ENCODE measurements at places on chromosomes 6 and 20. TPM values are rescaled to one million over a fixed set of nuclear protein-coding genes. Genes with fewer than 3 reads are reported as not detected.
A peak's percentile ranks its signal among the peaks of the same experiment; 100 is the strongest.

DNA sequence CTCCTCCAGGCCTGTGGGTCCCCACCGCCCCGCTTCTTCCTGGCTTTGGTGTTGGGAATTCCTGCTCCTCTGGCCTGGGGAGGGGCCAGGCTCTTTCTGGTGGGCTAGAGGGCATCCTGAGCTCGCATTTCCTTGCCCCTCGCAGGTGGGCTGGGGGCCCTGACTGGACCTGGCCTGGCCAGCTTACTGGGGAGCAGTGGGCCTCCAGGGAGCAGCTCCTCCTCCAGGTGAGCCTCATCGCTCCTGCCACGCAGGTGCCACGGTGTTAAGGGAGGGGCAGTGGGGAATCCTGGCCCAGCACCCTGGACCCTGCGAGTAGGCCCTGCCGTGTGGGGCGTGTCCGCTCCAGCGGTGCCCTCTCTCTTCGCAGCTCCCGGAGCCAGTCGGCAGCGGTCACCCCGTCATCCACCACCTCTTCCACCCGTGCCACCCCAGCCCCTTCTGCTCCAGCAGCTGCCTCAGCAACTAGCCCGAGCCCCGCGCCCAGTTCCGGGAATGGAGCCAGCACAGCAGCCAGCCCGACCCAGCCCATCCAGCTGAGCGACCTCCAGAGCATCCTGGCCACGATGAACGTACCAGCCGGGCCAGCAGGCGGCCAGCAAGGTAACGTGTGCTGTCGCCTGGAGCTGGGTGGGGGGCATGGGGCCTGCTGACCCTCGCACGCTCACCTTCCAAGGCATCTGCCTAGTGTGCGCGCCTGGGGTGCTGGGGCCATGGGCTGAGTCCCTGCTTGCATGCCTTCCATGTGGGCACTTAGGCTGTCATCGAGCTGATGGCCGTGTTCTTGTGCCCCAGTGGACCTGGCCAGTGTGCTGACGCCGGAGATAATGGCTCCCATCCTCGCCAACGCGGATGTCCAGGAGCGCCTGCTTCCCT lies 4.7 kb downstream of the ADRM1 start:
- no peak for DNase-seq

GRCh38 chr20:5570452-5570851 lies 179.7 kb upstream of the SHLD1 start:
- no peak for DNase-seq

- DNase-seq, result no peak
These were observed 112.9 kb downstream of the FOXO3 start for GRCh38 chr6:108673602-108674001.

GRCh38 chr6:135606392-135606791 lies 108.9 kb upstream of the AHI1 start:
- no peak for DNase-seq

DNA sequence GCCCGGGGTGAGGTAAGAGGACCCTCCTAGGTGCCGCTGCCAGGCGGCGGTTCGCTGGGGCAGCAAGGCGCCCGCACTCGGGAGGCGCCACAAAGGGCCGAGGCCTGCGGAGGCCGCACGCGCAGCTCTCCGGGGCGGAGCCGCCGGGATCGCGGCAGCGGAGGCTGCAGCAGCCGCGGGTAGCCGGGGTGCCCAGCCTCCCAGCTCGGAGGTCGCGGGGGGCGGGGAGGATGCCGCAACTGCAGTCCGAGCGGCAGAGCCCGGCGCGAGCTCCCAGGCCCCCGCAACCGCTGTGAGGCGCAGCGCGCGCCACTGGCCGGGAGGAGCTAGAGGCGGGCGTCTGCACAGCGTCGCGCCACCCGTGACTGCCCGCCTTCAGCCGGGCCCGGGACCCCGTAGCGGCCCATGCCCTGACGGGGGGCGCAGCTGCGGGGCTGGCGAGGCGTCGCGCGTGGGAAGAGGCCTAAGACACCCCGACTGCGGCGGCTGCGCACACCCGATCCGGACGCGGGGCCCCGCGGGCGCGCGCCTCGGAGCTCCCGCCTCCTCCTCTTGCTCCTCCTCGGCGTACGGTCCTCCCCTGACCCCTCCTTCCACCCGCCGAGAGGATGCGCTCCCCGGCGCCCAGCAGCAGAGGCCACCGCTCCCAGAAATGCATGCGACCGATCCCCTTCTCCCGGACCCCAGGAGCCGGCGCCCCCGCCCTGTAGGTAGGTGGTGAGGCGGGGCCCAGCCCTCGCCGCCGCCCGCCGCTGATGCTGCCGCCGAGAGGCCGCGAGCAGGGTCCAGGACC lies at the start of gene NCOA7:
Gene NCOA7, plus strand, starts transcription at position 603 of the 793 bp plus-strand sequence. CDS start 24,395 bp downstream, outside the sequence.
- peak; percentile 84 for DNase-seq

GRCh38 chr20:38147751-38148150 lies 17.3 kb downstream of the TGM2 start:
- no peak for DNase-seq

GRCh38 chr20:10398834-10399369 lies 35.1 kb downstream of the MKKS start:
- no peak for DNase-seq

DNA sequence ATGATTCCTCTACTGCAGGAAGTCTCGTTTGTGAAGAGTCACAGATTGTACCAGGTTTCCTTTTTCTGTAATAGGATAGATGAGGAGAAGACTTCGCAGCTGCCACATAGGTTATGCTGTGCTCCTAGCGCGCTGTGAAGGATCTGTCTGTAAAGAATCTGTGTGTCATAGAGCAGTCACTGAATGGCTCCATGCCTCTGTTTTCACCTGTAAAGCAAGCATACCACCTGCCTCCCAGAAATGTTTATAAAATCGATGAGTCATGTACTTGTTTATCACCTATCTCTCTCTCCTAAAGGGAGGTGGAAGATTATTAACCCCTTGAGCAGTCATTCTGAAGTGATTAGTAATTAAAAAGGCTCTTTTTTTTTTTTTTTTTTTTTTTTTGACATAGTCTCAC lies 86.6 kb downstream of the TFAP2B start:
- DNase-seq, result no peak

- no peak for DNase-seq
These were observed 624.7 kb downstream of the CD109 start for GRCh38 chr6:74320715-74321114.

DNA sequence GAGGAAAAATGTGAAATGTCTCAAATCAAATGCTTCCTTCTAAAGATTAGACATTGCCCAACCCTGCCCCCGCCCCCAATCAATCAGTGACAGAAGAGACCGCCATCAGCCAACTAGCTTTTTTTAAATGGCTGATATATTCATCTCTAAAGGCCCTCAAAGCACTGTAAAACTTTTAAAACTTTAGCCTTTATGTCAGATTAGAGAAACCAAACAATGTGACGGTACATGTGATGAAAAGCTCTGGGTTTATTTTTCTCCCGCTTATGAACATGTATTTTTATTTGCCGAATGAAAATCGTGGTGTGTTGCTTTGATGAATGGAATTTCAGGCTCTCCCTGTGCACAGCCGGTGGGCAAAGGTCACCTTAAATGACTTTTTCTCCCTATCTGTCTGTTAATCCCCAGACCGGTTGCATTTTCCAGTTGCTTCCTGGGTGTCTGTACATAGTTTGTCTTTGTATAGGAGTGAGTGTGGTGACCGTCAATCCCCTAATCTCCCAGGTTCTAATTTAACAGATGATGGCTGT lies 38.5 kb downstream of the TBC1D7 start:
- no peak for DNase-seq

- DNase-seq, result no peak
These were observed 65.0 kb upstream of the HIVEP1 start for GRCh38 chr6:11947063-11947462.

GRCh38 chr20:48791666-48792071 lies 36.1 kb downstream of the PREX1 start:
- no peak for DNase-seq

- no peak for DNase-seq
These were observed 39.7 kb upstream of the PHIP start for GRCh38 chr6:79117752-79118151.

DNA sequence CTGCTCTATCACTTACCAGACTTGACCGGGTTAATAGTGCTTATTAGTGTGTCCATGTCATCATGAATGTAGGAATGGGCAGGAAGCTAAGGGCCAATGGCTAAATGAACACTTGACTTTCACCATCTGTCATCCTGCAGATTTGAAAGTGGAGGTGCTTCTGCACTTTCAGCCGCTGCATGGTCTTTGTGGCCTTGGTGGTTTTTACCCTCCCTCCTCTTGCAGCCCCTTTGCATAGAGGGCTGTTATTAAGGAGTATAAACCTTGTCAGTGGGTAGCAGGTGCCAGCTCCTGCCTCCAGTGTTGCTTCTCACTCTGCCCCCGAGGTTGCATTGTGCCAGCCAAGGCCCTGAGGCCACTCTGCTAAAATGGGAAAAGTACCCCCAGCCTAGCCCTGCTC lies 122.2 kb upstream of the TNFAIP3 start:
- no peak for DNase-seq

- no peak for DNase-seq
These were observed 66.7 kb upstream of the E2F3 start for GRCh38 chr6:20334962-20335361.

- no peak for DNase-seq
These were observed 20.4 kb downstream of the MAFB start for GRCh38 chr20:40668449-40669228.

DNA sequence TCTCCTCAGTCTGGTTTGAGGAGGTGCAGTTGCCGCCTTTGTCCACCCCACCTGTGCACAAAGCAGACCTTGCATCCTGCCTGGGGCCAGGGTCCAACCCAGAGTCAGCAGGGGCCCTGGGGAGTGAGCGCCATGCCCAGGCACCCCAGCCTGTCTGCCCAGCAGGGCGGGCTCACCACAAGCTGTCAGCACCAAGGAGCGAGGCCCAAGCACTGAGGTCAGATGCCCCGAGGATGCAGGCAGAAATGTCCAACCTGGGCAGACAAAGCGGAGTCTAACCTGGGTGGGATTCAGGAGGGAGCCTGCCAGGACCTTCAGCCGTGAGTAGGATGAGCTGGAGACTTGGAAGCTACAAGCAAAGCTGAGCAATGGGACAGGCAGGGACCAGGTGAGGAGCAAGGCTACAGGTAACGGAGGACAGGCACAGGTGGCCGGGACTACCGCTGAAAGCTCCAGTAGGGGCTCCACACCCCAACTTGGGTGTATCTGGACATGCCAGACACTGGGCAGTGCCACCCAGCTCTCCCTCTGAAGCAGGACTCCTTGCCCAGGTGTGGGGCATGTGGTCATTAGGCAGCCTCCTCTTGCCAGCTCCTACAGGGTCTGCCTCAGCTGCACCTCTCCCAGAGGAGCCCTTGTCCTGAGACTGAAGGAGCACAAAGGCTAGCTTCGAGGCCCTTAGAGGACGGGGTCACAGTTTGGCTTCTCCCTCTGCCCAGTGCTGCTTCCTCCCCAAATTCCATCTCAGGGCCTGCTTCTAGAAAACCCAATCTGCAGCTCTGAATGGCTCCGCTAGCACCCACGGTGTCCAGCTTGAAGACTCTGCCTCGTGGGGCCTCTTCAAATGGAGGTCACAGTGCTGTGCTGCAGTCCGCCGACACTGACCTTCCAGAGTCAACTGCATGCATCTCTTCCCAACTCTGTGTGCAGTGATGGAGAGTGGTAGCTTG lies 210.6 kb upstream of the CDYL start:
- DNase-seq, result no peak

GRCh38 chr6:146938266-146938665 lies 266.0 kb upstream of the STXBP5 start:
- no peak for DNase-seq

GRCh38 chr20:60632391-60633262 lies 619.4 kb upstream of the CDH4 start:
- no peak for DNase-seq

GRCh38 chr6:22709803-22710202 lies 140.4 kb downstream of the HDGFL1 start:
- no peak for DNase-seq

GRCh38 chr20:9974324-9974723 lies 60.5 kb upstream of the ANKEF1 start:
- no peak for DNase-seq

DNA sequence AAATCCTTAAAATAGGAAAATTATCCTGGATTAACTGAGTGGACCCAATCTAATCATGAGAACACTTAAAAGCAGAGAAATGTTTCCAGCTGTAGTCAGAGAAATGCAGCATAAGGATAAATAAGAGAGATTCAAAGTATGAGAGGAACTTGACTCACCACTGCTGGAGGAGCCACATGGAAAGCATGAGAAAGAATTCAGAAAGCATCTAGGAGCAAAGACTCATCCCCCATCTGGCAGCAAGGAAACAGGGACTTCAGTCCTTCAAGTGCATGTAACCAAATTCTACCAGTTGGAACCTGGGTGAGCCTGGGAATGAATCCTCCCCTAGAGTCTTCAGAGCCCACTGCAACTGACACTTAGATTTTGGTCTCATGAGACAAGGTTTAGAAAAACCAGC lies 33.7 kb downstream of the RNF146 start:
- DNase-seq, result no peak

- DNase-seq, result no peak
These were observed 89.0 kb upstream of the NOX3 start for GRCh38 chr6:155544677-155545076.

GRCh38 chr6:170099387-170099786 lies 191.5 kb downstream of the DLL1 start:
- peak; percentile 19 for DNase-seq

DNA sequence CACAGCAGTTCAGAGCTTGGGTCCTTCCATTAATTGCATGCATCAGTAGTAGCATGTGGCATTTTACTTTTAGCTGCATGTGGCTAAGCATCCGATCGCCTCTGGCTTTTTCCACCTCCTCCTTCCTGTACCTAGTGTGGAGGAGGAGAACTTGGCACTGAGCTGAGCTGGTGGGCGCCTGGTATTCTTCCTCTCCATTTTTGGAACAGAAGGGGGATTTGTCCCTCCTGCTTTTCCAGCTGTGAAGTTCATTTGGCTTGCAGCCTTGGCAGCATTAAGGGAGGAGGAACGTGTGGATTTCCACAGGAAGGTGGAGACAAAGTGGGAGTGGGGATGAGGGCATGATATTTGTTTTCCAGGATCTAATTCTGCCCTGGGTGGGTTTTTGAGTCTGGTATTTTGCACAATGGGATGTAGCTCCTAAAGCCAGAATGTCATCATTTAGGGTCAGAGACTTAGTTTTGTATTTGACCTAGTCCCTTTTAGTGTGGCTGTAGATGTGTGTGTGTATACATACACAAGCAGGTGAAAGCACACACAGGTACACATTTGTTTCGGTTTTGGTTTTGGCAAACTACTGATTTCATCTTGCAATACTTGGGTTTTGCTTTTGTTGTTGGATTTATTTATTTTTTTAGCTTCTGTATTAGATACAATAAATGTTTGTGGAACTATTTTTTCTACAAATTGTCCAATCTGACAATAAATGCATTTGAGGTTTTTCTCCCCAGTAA lies 90.0 kb downstream of the SASH1 start:
- no peak for DNase-seq

Gene C4A
- 0.48 TPM for total RNA-seq

Gene TRAPPC3L
- total RNA-seq, result not detected

Gene MUCL3
- total RNA-seq, result 0.37 TPM

Gene RTEL1
- 37.1 TPM for total RNA-seq

Gene COL11A2
- 3.5 TPM for total RNA-seq

Gene KIFC1
- 69.3 TPM for total RNA-seq

Gene AKIRIN2
- 75.3 TPM for total RNA-seq

Gene SMLR1
- total RNA-seq, result not detected

Gene ENPP5
- total RNA-seq, result 7.8 TPM

Gene FAM83C
- total RNA-seq, result not detected

Gene C6orf118
- 0.58 TPM for total RNA-seq

Gene ULBP3
- total RNA-seq, result 3.3 TPM

Gene GRM1
- 1.3 TPM for total RNA-seq

Measured in H1 (cell line).